ENCODE measurements at places on chromosomes 12 and 14.

DNA sequence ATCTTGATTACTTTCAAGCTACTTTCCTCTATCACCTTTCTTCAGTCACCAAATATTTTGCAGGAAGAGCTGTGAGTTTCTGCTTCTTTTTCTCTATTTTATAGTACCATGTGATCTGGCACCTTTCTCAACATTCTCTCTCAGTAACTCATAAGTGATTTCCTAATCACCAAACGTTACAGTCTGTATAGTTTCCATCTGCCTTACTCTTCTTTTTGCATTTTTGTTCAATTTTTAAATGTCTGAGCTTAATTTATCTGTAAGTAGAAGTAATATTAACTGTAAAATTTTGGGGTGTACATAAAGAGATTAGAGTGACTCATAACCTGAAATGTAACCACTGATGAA is 422.1 kb upstream of the SYT1 start:
- DNase-seq: peak; percentile 2

- no peak for DNase-seq
Observed at GRCh38 chr12:15543347-15543746, 221.0 kb downstream of the PTPRO start.

GRCh38 chr14:92980866-92981265 is 57.9 kb downstream of the CHGA start:
- no peak for DNase-seq

DNA sequence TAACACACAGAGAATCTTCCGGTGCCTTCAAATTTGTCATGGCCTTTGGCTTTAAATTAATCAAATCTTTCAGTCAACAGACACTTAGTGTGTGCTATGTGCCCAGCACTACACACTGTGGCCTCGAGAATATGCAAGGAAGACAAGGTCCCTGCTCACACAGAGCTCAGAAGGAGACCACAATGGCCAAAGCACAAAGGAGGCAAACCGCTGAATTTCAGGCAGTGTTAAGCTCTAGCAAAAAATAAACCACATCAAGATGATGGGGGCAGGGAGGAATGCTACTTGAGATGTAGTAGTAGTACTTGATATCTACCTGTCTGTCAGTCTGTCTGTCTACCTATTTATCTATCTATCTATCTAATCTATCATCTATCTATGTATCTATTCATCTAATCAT is 227.9 kb downstream of the TMEM132D start:
- DNase-seq: no peak

- no peak for DNase-seq
Observed at GRCh38 chr14:21768116-21768874, 94.7 kb upstream of the OR4E1 start.

DNA sequence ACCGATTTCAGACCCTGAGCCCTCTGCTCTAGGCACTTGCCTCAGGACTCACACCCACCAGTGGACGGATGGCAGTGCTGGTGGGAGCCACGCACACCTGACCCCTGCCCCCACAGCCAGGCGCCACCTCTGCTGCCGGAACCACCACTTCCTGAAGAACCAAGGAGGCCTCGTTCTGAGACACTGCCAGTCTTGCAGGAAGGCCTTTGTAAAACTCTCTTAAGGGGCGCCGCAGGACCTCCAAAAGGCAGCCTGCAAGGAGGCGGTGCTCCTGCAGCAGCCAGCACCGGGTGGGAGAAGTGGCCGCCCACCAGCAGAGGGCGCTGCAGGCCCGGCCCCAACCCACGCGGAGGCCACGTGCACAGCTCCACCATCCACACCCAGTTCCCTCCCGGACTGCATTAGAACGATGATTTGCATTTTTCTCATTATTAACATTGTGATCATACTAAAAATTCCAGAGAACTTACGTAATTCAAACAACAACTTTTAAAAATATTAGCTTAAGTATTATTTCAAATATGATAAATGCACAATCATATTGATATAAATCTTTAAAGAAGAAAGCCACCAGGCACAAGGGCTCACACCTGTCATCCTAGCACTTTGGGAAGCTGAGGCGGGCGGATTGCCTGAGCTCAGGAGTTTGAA is 12.8 kb downstream of the STX2 start:
- peak; percentile 72 for DNase-seq

DNA sequence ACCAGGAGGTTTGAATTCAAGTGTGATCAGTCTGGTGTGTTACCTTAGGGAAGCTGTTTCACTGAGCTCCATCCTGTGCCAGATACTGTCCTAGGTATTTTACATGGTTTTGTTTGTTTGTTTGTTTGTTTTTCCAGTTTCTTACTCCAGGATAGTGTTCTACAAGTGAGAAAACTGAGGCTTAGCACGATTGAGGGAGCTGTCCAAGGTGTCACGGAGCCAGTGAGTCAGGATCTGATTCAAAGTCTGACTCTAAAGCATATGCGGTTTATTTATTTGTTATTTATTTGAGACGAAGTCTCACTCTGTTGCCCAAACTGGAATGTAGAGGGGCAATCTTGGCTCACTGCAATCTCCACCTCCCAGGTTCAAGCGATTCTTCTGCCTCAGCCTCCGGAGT is 79.7 kb upstream of the GNG2 start:
- DNase-seq: peak; percentile 42

DNA sequence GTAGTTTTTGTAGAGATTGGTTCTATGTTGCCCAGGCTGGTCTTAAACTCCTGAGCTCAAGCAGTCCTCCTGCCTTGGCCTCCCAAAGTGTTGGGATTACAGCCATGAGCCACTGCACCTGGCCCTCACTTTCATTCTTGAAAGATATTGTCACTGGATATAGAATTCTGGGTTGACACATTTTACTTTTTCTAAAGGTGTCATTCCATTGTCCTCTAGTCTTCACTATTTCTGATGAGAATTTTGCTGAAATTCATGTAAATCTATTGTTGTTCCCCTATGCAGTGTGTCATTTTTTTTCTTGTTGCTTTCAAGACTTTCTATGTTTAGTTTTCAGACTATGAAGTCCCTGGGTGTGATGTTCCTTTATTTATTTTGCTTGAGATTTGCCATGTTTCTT is 29.2 kb downstream of the ACADS start:
- no peak for DNase-seq

GRCh38 chr14:65847075-65847847 is 434.7 kb downstream of the FUT8 start:
- no peak for DNase-seq

- no peak for DNase-seq
Observed at GRCh38 chr12:124713041-124713435, 145.6 kb upstream of the NCOR2 start.

DNA sequence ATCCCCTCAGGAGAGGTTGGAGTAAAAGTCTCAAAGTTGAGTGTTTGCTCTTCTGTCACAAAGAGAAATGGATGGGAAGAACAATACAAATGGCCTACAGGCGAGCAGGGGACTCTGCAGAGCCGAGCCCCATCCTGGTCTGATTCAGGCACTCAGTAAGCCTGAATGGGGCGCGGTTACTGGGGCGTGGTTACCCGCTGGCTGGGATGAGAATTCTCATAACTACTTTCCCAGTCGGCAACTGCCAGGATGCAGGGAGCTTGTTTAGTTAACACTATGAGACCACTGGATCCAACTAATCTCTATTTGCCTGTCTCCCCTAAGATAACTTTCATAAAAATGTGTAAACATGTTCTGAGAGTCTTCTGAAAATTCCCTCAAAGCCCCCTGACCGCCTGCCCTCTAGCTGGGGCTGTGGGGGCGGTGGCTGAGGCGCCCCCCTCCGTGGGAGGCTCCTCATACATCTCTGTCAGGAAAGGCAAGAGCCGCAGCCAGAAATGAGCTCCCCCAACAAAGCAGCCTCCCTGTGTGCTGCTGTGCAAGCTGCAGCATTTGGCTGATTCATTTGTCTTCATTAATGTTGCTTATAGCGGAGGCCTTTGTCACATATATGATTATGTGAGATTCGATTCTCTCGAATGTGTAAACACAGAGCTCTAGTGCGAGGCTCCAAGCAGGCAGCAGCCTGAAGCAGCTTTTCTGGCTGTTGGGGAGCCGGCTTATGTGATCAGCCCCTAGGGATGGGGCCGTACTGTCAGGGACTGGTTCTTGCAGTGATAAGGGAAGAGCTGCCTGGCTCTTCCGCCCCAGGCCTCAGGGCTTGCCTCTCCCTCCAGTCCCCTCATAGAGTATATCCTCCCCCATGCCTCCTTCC is 126.1 kb upstream of the ARHGAP5 start:
- peak; percentile 56 for DNase-seq

GRCh38 chr14:78297858-78298257 is 127.7 kb downstream of the NRXN3 start:
- no peak for DNase-seq

DNA sequence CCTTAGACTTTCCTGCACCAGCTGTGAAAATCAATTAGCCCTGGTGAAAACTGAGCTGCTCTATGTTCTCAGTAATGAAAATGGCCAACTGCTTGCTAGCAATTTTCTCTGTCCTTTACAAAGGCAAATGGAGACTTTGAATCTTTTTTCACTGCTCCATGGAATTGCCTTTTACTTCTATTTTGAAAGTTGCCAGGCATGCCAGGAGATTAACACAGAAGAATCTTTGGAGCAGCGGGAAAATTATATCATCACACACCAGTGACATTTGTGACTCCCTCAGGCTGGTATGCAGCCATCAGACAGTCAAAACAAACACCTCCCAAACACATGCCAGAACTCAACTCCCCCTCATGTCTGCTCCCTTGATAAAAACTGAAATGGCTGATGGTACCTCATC is 872.0 kb upstream of the FLRT2 start:
- no peak for DNase-seq

DNA sequence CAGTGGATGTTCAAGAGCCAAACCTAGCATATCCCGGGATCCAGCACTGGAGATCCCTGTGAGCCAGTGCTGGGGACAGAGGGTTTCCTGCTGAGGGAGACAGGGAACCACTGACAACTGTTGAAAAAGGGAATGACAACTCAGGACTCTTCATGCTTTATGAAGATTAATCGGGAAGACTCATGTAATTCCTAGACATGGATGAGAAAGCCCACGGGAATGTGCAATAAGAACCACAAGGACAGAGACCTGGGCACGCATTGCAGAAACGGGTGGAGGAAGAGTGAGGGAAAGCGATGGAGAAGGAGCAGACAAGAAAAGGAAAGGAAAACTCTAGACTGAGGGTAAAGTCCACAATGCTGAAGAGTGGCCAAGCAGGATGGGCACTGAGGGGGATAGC is 296.0 kb downstream of the PCNX1 start:
- DNase-seq: peak; percentile 88

DNA sequence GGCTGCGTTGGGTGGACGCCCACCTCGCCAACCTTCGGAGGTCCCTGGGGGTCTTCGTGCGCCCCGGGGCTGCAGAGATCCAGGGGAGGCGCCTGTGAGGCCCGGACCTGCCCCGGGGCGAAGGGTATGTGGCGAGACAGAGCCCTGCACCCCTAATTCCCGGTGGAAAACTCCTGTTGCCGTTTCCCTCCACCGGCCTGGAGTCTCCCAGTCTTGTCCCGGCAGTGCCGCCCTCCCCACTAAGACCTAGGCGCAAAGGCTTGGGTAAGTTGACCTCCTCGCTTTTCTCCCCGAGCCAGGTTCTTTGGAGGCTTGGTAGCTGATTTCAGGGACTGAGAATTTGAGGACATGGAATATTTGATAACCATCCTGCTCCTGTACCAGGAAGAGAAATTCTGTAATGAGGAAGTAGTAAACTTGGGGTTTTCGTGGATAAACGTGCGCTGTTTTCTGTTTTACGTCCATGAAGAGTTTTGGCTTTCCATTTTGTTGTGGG is 530 bp downstream of the APAF1 start:
- DNase-seq: peak; percentile 23

DNA sequence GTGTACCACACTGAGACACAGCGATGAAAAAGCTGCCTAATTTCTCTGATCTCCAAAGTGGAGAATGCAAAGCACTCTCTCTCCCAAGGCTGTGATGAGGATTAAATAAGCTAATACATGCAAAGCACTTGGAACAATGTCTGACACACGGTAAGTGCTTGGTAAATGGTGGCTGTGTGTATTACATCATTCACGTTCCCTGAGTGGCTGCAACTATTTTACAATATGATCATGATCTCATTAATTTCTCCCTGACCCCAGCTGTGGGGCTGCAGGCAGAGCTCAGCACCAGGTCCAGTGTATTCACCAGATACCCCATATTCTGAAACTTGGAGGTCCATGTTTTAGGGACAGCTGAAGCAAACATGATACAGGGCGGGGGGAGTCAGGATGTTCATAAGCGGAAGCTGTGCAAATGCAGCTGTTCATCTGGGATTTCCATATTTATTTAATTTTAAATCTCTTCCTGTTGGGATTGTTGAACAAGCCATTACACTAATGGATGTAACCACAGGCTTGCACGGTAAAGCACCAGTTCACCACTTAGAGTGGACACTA is 106.4 kb downstream of the CCDC60 start:
- DNase-seq: no peak

DNA sequence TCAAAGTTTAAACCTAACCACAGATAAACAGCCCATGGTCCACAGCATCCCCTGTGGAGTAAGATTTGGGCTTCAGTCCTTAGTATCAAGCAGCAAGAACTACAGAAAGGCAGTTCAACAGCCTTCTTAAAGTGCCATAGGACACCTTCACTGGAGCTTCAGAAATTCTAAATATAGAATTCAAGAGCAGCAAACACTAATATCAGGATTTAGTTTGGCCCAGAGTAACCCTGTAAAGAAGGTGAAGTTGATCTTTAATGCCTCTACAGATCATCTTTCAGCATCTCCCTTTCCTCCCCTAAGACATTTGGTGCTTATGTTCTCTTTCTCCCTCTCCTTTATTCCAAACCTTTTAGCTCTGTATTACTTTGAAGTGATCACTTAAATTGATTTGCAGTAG is 59.5 kb upstream of the ARHGAP5 start:
- no peak for DNase-seq

- peak; percentile 48 for DNase-seq
Observed at GRCh38 chr12:76080017-76080728, 4.3 kb downstream of the NAP1L1 start.

- no peak for DNase-seq
Observed at GRCh38 chr12:3741882-3742672, 10.8 kb downstream of the CRACR2A start.

- DNase-seq: peak; percentile 91
Observed at GRCh38 chr12:27571463-27571862, 47.5 kb downstream of the PPFIBP1 start.

DNA sequence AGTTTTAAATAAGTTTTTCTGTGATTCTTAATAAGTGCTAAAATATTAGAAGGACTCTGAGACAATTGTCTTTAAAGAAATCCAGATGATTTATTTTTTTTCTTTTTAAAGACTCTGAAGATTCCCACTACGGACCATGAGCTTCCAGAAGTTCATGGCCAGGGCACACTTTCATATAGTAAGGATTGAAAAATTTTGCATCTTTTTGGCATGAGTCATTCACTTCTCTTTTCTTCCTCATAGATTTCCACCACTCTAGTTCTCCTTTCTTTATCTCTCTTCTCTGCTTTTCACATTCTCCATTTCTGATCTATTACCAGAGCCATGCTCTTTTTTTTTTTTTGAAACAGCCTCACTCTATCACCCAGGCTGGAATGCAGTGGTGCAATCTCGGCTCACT is 385.8 kb downstream of the FLRT2 start:
- DNase-seq: no peak

GRCh38 chr12:38253778-38254177 is 62.8 kb upstream of the ALG10B start:
- no peak for DNase-seq

DNA sequence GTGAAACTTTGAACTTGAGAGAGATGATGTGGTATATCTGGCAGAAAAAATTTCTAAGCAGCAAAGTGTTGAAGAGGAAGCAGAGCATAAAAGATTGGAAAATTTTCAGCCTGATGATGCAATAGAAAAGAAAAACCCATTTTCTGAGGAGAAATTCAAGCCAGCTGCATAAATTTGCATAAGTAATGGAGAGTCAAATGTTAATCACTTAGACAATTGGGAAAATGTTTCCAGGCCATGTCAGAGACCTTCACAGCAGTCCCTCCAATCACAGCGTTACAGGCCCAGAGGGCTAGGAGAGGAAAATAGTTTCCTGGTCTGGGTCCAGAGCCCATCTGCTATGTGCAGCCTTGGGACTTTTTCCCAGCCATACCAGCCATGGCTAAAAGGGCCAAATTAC is 469.0 kb upstream of the FOXG1 start:
- no peak for DNase-seq
